ENCODE measurements at places on chromosomes 5 and 9. TPM values are rescaled to one million over a fixed set of nuclear protein-coding genes. Genes with fewer than 3 reads are reported as not detected.

Gene NR6A1
- 237 TPM for total RNA-seq

Gene PLAC8L1
- total RNA-seq: 0.92 TPM

Gene TMEM215
- 0.67 TPM for total RNA-seq

Gene F2RL2
- 0.10 TPM for total RNA-seq

Gene ANKRD31
- total RNA-seq: 0.27 TPM

Gene GABRB2
- 1.9 TPM for total RNA-seq

Gene IL17B
- total RNA-seq: not detected

Gene GLRA1
- not detected for total RNA-seq

Gene TLR4
- 0.17 TPM for total RNA-seq

Gene ARSI
- total RNA-seq: 4.5 TPM

DNA sequence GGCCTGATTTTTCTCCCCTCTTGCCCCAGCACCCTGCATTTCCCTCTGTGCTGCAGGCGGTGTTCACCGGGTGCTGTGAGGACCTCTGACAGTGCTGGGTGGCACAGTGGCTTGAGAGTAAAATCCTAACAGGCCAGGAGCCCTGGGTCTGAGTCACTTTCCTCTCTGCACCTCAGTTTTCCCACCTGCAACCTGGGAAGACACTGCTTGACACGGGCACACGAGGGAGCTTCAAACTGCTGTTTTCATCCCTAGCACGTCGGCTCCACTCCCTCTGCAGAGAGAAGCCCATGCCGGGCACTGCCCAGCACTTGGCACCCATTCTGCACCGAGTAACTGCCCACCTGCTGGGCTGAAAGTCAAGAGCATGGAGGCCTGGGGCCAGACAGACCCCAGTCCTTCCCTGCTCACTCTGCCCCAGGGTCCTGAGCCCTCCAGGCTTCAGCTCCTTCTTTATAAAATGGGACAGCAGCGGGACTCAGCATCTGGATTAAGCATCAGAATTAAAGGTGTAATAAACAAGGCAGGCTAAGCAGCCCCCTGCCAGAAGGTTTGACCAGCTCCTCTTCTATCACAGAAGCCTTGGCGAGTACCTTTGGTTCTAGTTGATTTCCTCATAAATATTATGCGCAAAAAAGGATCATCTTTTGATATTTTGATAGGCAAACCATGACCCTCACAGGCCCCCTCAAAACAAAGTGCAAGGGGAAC, 5.2 kb downstream of the GFI1B start:
- DNase-seq: no peak

DNA sequence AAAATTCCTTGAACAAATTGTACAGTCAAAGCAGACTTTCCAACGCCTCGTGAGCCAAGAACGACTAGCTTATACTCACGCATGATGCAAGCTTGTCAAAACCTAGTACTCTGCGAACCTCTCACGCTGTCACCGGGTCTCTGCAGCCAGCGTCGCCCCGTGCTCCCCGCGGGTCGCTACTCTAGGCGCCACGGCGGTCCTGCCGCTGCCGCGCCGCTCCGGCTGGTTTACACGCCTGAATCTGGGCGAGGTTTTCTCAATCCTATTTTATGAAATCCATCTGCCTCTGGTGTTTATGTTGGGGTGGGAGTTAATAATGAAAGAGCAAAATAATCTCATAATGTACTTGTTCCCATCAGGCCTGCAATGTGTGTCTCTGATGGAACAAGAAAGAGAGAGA, 90.9 kb downstream of the SV2C start:
- no peak for DNase-seq

GRCh38 chr9:96061293-96061987, 185.9 kb downstream of the ERCC6L2 start:
- DNase-seq: peak; percentile 54

DNA sequence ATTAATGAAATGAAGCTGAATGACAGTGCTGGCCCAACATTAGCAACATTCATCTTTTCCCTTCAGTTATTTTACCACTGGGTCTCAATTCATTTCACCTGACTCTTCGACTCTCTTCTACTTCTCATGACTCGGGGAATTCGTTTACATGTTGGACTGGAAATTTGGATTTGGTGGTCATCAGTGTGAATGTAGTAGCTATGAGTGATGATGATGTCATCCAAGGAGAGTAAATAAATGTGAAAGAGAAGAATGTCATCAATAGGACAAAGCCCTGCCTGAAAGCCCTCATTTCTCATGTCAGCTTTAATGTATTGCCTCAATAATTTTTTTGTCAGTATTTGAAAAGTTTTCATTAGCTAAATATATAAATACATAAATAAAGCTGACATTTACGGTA, 21.9 kb upstream of the CFAP95 start:
- no peak for DNase-seq

- DNase-seq: no peak
These were observed 9.0 kb downstream of the CD274 start for GRCh38 chr9:5459289-5459829.

GRCh38 chr5:58687595-58687994, 104.7 kb downstream of the RAB3C start:
- no peak for DNase-seq

DNA sequence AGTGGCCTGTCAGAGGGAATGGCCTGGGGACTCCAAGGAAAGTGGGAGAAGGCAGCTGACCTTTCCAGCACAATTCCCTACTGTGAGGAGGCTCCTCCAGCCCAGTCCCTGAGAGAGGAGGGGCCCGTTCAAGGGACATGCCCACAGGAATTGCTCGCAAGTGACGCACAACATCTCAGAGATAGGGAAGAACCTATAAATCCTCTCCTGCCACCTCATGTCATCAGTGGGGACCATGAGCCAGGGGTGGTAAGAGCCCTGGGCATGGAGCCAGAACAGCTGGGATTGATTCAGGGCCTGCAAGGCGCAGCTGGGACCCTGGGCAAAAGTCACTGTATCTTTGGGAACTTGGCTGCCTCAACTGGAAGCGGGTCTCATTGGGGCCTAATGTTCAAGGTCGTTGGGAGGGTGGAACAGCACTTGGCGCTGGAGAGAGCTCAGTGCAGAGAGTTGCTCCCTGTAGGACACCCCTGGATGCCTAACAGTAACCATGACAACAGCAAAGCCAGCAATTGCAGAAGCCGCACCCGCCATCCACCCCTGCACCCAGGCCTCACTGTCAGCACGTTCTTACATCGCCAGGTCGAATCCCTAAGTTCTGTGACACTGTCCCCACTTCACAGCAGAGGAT, 41.3 kb upstream of the ORM1 start:
- no peak for DNase-seq

DNA sequence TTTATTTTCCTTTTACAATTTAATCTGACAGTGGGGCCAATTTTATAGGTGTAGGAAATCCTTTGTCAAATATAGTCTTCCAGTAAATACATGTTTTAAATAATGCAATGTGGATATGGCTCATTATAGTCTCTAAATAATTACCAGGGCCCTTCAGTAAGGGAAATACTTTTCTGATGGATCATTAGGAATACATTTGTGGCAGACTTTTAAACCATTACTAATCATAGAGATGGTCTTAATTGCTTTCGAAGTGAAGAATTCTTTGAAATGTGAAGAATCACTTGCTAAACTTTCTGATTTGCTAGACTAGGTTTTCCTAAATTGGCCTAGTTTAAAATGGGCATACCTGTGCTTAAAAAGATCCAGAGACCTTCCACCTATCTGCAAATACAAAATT, 105.6 kb upstream of the ELL2 start:
- DNase-seq: no peak

DNA sequence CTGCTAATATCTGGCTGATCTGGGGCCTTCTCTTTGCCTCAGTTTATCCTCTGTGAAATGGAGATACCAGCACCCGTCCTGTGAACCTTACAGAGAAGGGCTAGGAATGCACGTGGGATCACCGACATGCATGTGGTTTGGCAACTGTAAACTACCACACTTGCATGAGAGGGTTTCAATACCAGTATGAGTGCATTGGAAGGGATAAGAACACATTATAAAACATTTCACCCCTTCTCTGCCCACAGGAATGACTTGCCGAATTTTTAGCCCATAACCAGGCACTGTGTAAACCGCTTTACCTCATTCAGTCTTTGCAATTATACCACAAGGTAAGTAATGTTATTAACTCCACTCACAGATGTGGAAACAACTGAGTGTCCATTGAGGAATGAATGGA, 8.9 kb upstream of the RAB14 start:
- no peak for DNase-seq

DNA sequence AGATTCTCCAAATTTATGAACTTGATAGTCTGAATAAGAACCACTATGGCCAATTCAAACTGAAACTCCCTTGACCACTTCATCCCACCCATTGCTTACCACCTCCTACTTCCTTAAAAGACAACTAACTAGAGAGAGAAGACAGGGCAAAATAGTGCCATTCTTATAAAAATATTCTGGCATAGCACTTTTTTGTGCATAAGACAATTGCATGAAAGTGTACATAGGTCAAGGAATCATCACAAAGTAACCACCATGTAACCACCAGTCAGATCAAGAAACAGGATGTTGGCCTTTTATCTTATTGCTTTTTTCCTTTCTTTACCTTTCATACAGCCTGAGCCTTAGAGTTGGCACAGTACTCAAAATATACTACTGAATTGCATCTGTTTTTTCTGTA, 8.1 kb upstream of the ARSB start:
- no peak for DNase-seq

DNA sequence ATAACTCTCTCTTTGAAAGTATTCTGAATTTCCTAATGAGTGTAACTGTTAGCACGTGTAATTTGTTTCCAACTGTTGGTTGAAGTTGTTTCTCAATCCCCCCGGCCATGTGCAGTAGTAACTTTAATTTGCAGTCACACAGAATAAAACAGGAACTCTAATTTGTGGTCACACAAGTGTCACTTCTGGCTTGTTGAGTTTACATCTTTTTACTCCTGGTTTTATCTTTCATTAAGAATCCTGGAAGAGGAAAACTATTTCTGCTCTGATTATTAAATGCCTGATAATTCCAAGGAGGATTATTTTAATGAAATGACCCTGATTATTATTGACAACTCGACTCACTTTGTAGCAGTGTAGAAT, 1.2 kb downstream of the SCAMP1 start:
- no peak for DNase-seq

- no peak for DNase-seq
These were observed 78.2 kb upstream of the SMIM23 start for GRCh38 chr5:171707442-171707792.

DNA sequence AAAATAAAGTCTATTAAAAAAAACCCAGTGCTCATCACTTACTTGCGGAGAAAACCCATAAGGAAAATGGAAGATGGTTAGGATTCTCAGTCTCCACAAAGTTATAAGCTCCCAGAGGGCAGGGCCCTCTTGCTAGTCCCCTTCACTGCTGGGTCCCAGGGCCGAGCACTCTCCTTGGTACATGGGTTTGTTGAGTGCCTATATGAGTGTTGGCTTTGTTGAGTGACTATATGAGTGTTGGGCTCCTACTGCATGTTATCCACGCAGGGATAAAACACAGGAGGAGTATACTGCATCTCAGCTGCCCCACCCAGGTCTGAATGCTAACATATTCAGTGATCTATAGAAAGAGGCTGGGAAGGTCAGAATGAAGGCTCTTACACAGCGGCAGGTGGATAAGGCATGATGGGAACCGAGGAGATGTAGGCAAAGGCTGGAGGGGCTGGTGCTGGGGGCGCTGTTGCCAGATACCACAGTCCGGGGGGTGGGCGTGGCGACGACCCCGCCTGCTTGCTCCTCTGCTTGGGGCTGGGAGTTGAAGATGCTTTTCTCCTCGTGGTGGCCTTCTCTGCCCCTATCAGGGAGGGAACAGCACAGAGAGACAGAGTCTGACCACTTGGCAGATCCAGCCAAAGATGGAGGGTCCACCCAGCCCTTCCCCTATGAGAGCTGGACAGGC, 11.6 kb downstream of the ORM2 start:
- DNase-seq: no peak

DNA sequence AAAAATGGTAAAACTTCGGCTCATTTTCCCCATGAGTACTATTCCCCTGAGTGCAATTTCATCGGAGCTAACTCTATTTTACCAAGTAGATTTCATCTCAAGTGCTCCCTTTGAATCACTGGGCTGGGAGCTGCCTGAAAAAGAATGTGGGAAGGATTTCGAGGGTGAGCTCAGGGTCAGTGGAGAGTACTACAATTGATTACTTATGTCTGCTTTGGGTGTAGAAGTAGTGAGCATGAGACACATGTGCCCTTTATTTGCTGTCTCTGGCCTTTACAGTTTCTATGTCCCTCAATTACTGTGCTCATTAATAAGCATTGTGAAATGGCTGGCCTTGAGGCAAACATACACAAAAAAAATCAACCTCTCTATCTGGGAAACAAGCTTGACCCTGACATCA, 172.7 kb upstream of the RFX3 start:
- no peak for DNase-seq

GRCh38 chr9:112168197-112168596, 6.9 kb downstream of the SUSD1 start:
- no peak for DNase-seq

- DNase-seq: no peak
These were observed 18.6 kb upstream of the MTMR12 start for GRCh38 chr5:32331217-32331934.

GRCh38 chr5:404666-405241, 38.2 kb upstream of the EXOC3 start:
- DNase-seq: peak; percentile 32

DNA sequence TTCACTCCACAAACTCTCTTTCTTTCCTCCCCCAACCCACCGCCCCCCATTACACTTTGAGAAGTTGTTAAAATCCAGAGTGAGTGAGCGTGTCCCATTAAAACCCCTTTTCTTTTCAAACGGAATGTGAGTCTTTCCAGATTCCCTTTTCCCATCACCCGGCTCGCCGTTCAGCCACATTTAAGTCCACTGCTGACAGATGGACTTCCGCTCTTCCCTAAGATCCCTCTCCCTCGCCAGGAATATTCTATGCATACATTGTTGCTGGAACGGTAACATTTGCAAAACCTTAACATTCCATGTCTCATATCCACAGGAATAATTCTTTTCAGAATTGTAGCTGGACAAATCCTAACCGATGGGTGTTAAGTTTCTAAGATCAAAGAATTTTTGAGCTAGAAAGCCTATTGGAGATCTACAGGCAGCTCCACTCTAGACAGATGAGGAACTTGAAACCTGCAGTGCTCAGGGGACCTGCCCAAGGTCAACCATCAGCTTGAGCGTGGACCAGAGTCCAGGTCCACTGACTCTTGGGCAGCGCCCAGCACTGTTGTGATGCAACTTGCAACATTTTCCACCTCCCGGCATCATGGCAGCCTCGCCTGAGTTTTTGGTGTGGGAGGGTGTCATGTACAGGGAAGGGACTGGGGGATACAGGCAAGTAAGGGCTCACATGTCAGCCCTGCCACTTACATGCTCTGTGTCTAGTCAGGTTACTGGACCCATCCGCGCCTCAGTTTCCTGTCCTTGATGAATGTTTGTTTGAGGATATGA, 500.1 kb downstream of the CCDC171 start:
- no peak for DNase-seq

GRCh38 chr9:131534721-131535237, 3.7 kb upstream of the UCK1 start:
- no peak for DNase-seq

All from H1 (cell line).